AG09309 (cell line): ENCODE measurements at places on chromosomes 3 and 15.

DNA sequence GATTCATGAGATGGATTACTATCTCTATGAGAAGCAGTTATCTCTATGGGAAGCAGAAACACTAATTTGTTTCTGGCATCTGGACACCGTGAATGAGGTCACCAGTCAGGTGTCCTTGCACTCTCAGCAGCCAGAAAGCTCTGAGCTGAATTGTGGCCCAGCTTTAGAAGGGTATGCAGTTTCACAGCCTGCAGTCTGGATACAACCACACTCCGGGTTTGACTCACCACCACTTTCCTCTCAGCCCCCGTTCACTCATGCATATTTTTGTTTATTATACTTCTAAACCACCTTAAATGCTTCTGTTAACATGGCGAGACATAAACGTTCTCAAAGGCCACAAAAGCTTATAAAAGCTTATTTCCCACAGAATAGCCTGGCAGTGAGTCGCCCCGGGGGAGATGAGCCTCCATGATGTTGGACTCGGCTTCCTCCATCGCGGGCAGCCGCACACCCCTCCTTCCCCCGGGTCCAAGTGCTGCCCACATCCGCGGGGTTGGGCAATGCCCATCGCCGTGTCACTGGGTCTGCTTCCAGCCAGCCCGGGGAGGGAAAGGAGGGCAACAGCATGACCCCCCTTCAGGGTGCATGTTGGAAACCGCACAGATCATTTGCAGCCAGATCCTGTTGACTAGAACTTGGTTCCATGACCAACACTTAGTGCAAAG is 16.8 kb upstream of the SLC41A3 start:
- peak; percentile 59 for DNase-seq

DNA sequence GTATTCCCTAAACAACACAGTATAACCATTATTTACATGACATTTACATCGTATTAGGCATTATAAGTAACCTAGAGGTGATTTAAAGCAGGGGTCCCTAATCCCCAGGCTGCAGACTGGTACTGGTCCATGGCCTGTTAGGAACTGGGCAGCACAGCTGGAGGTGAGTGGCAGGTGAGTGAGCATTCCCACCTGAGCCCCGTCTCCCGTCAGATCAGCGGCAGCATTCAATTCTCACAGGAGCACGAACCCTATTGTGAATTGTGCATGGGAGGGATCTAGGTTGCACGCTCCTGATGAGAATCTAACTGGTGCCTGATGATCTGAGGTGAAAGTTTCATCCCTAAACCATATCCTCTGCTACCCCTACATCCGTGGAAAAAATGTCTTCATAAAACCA is 138.2 kb downstream of the ATP10A start:
- no peak for DNase-seq

- DNase-seq, result no peak
Observed at GRCh38 chr15:81295486-81296121, 28.3 kb downstream of the STARD5 start.

- no peak for DNase-seq
Observed at GRCh38 chr15:71566226-71566625, 244.1 kb upstream of the NR2E3 start.

- DNase-seq, result no peak
Observed at GRCh38 chr3:133881492-133881891, 14.2 kb downstream of the RAB6B start.

- DNase-seq, result no peak
Observed at GRCh38 chr15:86295511-86295910, 215.8 kb downstream of the AGBL1 start.

DNA sequence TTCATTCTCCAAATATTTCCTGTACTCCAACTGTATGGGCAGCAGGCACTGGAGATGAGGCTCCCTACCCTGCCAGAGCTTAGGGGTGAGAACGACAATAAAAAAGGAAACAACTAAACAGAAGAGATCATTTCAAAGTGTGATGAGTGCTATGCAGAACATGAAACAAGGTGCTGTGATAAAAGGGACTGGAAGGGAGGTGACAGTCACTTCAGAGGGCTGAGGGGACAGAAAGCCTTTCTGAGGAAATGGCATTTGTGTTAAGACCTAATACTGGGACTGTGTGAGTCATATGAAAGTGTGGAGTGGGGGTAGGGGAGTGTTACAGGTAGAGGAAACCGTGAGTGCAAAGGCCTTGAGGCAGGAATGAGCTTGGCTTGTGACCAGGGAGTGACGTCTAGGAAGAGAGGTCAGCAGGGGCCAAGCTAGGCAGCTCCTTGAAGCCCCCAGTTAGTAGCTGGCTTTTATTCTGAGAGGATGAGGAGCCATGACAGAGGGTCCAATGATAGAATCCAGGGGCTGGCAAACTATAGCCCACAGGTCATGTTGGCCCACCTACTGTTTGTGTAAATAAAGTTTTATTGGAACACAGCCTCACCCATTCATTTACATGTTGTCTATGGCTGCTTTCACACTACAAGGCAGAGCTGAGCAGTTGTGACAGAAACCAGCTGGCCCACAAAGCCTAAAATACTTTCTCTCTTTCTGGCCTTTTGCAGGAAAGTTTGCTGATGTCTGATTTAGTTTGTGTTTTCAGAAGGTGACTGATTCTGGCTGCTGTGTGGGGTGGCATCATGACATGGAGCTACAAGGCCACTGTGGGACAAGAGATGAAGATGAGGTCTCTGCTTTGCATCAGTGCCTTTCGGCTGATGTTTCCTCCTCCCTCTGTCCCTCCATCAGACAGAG is 56.6 kb downstream of the LSM3 start:
- no peak for DNase-seq

- DNase-seq, result peak; percentile 58
Observed at GRCh38 chr15:34644061-34644460, 60.6 kb upstream of the GOLGA8B start.

- DNase-seq, result no peak
Observed at GRCh38 chr15:101204739-101205535, 46.9 kb downstream of the CHSY1 start.

DNA sequence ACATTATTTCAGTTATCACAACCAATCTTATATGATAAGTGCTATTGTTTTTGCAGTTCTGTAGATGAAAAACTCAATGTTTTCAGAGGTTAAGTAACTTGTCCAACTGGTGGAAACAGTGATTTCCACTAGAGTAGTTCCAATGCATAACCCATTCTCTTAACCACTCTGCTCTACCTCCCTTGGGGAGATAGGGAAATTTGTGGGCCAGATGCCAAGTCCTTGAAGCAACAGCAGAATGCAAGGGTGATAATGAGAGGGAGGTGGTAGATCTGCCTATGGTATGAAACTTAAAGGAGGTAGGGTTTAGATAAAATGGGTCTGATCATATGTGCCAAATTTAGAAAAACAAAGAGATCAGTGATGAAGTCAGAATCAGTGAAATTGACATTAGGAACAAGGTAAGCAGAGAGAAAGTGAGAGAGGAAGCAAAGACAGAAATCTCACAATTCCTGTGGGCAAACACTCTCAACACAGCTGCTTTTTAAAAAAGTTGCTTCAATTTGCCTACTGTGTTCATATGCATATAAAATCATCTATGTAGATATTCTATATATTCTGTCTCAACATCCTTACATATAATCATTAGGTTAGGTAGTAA is 50.5 kb upstream of the UBP1 start:
- DNase-seq, result no peak

- no peak for DNase-seq
Observed at GRCh38 chr3:29557186-29557585, 276.3 kb downstream of the RBMS3 start.

- no peak for DNase-seq
Observed at GRCh38 chr3:184710870-184711492, 883 bp downstream of the MAGEF1 start.

DNA sequence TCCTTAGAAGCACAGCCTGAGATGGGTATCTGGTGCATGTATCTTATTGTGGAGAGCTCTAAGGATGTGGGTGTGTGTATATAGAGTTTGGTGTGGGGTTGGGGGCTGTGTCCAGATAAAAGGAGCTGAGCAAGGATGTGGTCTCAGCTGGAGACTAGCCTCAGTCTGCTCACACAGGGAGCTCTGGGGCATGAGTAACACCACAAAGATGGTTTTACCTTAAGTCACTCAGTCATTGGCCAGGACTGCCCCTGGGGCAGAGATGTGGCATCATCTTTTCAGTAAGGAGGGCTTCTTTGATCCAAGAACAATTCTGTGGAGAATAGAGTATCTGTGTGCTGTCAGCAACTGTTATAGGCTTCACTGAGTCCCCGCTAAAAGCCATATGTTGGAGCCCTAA is 163.4 kb upstream of the NUDT16 start:
- no peak for DNase-seq

DNA sequence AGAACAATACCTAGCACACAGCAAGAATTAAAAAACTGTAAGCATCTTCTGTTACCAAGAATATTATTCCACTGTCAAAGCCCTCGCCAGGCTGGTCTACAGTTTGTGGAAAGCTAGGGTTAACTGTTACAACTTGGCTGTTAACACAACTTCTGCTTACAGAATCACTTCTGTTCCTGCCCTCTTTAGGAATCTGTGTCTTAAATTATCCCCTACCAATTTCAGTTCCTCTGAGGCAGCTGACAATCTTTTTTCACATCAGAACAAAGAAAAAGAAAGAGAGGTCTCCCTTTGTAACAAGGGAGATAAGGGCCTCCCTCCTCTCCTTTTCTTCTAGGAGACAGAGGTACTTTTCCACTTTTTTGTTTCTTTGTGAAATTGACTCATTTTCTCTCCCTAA is 188.9 kb downstream of the FMN1 start:
- DNase-seq, result no peak

GRCh38 chr3:31911643-31912042 is 69.4 kb downstream of the OSBPL10 start:
- DNase-seq, result no peak

GRCh38 chr3:134180761-134181160 is 69.9 kb downstream of the RYK start:
- DNase-seq, result no peak

DNA sequence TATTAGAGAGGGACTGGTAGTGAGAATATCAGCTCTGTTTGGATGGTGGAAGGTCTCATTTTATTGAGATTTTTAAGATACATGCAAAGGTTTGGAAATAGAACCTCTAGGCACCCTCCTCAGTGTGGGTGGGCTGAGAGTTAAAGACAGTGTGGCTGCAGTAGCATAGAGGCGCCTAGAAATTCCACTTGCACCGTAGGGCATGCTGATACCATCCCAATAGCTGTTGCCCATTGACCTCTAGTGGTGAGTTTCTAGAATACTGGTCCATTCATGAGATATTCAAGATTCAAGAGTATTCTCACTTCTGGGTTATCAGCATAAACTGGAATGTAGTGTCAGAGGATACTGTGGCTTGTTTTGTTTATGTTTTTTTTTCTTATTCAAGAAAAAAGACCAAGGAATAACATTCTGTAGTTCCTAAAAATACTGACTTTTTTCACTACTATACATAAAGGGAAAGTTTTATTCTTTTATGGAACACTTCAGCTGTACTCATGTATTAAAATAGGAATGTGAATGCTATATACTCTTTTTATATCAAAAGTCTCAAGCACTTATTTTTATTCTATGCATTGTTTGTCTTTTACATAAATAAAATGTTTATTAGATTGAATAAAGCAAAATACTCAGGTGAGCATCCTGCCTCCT is 87.2 kb downstream of the TGFBR2 start:
- peak; percentile 35 for DNase-seq

DNA sequence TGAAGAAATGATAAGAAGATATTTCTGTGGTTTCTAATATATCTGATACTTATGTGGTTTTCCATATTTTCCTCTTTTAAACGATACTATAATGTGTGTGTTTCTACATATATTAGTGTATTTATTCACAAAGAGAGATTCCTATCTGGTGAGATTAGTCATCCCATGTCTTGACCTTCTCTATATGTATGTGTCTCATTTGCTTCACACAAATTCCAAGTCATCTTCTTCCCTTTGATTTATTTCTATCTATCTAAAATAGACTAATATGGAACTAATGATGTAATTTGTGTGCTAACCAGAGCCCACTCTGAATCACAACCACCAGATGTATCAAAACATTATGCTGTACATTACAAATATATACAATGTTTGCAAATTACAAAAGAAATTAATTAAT is 154.7 kb upstream of the KCNMB2 start:
- no peak for DNase-seq

GRCh38 chr3:157094751-157095480 is 65.0 kb downstream of the CCNL1 start:
- DNase-seq, result no peak

DNA sequence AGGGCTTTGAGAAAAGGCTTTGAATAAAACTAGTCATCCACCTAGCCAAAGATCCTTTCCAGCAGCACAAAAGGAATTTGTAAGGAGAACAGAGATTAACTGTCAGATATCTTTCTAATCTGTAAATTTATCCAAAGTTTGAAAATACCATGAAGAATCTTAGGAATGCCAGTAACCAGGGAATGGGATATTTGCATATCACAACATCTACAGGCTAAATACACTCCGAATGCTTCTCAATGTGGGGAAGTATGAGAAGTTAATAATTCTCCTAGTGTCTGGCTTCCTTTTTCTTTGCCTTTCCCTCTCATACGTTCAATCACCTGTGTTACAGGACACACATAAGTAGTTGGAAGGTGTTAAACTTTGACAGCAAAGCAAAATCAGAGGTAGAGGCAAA is 7.8 kb downstream of the ANAPC13 start:
- DNase-seq, result no peak

DNA sequence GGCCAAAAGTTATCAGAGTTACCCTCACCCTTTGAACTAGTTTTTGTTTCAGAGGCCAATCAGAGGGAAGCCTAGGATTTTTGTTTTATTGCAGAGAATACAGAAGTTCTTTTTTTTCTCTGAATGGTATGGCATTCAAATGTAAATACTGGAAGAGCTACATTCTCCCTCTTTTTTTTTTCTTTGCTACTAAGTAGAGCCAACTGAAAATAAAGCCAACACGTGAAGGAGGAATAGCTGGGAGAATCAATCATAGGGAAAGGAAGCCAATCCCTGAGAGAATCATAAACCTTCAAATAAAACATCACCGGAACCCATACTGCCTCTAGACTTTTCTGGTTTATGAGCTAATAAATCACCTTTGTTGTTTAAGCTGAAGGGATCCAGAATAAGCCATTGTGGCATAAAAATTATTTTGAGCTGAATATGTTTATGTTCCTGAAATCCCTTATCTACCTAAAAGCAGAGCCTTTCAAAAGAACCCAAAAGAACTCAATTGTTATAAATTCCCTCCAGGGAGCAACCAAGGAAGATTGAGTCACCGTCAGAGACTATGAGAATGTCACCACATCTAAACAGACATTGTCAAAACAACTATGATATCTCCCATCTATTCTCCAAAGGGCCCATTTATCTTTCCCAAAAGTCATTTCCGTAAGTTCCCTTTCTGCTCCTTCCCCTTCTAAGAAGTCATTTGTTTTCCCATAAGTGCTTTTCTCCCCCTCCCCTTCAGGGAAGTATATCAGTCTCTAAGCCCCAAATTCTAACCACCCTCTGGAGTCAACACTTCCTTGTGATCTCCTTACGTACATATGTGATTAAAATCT is 3.8 kb upstream of the ZNF280D start:
- no peak for DNase-seq

GRCh38 chr15:65038836-65039235 is 6.4 kb upstream of the SLC51B start:
- no peak for DNase-seq
